Activated T-cell treated with anti-CD3 and anti-CD28 coated beads for 1 hour (primary cell): ENCODE measurements at places on chromosomes 3 and 15.

GRCh38 chr3:140580746-140581145, 97.1 kb upstream of the TRIM42 start:
- DNase-seq: no peak

GRCh38 chr15:90553248-90553745, 23.6 kb downstream of the CRTC3 start:
- DNase-seq: no peak

- no peak for DNase-seq
Measured at GRCh38 chr3:151789853-151790463, 24.0 kb upstream of the AADAC start.

- DNase-seq: no peak
Measured at GRCh38 chr3:12644331-12644937, 19.5 kb downstream of the RAF1 start.

GRCh38 chr15:19973718-19974117, 567.9 kb downstream of the GOLGA6L6 start:
- DNase-seq: no peak

DNA sequence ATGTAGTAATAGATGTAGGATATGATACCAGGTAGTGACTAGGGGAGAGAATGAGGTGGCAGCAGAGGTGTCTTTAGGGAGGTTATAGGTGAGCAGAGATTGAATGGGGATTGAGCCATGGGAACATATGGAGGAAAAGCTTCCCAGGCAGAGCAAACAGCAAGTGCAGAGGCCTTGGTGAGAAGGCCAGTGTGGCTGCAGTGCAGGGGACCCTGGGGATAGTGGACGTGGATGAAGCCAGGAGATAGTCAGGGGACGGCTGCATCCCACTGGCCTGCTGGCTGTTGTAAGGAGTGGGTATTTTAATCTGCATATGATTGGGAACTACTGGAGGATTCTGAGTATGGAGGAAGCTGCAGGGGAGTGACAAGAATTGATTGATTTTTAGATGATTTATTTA, 62.7 kb upstream of the TRAK1 start:
- DNase-seq: no peak

GRCh38 chr3:9897408-9898372, 5.0 kb upstream of the IL17RE start:
- DNase-seq: no peak

DNA sequence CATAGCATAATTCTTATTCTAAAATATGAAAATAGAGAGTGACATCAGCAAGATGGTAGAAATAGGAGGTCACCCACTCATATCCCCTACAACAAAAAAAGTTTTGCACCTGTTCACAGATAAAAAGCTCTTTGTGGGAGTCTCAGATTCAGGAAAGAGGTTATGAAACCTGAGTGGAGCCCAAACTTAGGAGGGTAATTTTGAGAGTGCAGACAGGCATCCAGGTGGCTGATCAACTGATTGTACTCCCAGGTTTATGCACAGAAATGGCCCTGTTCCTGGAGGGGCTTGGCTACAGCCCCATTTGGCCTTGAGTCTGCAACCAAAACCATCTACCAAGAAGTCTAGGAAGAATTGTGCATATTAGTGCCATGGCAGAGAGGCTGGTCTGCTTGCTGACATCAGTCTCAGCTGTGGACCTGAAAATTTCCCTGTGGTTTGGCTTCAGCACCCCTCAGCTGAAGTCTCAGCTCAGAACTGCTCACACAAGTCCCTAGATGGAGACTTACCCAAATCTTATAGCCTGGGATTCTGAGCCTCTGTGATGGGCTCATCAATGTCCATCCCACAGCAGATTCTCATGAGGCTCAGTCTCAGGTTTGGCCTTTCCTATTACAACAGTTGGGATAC, 291.6 kb downstream of the IL20RB start:
- no peak for DNase-seq

GRCh38 chr15:65835447-65835846, 33.8 kb upstream of the RAB11A start:
- no peak for DNase-seq

- DNase-seq: no peak
Measured at GRCh38 chr3:58463942-58464271, 28.0 kb upstream of the KCTD6 start.

DNA sequence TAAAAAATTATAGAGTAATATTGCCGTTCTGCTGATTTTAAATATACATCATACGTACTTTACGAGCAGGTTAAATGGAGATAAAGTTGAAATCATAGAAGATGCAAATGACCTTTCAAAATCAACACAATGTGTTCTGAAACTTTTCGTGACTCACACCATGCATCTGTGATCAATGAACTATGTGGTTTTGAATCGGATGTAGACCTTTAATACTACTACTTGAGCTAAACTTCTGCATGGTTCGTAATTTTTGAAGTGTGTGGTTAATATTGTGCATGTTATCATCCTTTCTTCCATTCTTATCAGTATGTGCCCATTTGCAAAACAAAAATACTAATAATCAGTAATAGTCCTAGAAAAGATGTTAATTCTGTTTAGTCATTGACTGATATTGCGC, 58.9 kb downstream of the GASK1A start:
- DNase-seq: no peak

GRCh38 chr3:115698851-115699591, 75.7 kb downstream of the GAP43 start:
- no peak for DNase-seq
